NB4 (cell line): ENCODE measurements at places on chromosomes 16 and 17.

DNA sequence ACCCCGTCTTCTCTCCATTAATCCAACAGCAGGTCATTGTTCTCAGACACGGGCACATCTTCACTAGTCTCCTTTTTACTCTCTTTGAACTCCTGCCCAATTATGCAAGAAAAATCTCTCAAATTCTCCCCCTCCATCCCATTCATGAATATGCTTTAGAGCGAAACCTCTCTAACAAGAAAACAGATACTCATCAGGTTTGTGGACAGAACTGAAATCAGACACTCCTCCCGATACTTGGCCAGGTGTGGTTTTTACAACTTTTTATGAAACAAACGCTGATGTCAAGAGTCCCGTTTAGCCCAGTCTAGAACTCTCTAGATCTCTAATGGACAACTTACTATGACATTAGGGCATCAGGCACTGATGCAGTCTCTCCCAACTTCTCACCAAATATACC is 40.9 kb downstream of the PIK3R5 start:
- no peak for DNase-seq

- DNase-seq, result peak; percentile 59
These were observed 725 bp downstream of the ABCA3 start for GRCh38 chr16:2339521-2340484.

GRCh38 chr17:72774236-72774635 is 318.3 kb downstream of the SLC39A11 start:
- DNase-seq, result no peak

DNA sequence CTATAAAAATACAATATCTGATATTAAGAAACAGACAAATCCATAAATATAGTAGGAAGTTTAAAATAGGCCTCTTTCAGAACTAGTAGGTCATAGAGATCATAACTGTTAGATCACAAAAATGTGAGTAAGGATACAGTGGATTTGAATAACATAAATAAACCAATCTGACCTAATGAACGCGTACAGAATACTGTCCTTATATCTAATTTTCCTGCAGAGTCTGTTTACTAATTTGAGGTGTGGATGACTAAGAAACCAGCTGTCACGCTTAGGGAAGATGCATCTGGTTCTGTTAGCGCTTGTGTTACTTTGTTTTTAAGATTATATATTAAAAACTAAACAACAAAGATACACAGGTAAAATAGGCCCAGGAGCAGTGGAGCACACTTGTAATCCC is 14.8 kb downstream of the CPD start:
- no peak for DNase-seq

- DNase-seq, result peak; percentile 8
These were observed 32.0 kb upstream of the ABCA5 start for GRCh38 chr17:69358688-69359596.

- peak; percentile 51 for DNase-seq
These were observed 4.0 kb downstream of the WNK4 start for GRCh38 chr17:42784409-42784808.

DNA sequence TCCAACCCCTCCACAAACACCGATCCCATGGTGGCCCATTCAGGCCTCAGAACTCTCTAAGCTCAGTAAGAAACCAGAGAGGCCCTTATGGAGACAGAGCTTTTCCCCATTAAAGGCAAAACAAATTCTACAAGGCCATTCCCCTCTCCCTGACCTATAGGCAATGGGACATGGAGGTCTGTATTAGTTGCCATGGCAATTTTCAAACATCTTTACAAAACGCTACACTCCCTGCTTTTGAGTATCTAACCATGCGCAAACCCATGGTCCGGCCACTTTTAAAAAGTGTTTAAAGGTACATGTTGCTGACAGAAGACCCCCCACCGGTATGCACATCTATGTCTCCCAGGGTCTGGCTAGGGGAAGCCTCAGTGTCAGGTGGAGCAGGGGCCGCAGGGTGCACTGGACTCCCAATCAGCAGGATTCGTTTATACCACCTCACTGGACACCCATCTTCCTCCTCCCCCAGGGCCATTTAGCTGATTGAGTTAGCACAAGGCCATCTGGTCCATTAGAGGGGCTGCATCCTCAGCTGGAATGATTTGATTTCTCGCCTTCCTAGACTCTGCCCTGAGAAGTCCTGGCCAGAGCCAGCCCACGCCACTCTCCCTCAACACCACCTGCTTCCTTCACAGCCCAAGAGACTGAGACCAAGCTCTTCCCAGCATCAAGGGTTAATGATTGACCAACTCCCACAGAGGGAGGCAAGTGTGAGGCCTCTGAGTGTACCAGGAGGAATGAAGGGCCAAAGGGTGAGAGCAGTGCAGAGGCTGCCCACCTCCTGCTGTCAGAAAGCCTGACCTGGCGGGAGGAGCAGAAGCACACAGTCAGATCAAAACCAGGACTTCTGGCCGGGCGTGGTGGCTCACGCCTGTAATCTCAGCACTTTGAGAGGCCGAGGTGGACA is 10.9 kb downstream of the ACLY start:
- no peak for DNase-seq

DNA sequence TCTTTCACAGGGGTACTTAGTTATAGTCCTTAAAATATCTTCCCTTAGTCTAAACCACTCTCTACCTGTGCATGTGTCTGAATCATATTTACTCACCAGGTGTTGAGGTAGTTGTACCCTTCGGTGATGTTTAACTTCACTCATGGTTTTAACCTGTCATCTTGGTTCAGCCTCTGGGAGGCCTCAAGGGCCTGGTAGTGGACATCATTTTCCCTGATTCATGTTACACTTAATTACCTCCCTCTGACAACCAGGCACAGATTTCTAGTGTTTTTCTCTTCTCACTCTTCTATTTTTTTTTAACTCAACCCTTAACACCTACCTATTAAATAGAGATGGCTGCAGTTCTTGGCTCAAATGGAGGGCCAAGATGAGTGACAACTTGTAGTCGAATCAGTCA is 505.4 kb downstream of the TMEM114 start:
- DNase-seq, result no peak

DNA sequence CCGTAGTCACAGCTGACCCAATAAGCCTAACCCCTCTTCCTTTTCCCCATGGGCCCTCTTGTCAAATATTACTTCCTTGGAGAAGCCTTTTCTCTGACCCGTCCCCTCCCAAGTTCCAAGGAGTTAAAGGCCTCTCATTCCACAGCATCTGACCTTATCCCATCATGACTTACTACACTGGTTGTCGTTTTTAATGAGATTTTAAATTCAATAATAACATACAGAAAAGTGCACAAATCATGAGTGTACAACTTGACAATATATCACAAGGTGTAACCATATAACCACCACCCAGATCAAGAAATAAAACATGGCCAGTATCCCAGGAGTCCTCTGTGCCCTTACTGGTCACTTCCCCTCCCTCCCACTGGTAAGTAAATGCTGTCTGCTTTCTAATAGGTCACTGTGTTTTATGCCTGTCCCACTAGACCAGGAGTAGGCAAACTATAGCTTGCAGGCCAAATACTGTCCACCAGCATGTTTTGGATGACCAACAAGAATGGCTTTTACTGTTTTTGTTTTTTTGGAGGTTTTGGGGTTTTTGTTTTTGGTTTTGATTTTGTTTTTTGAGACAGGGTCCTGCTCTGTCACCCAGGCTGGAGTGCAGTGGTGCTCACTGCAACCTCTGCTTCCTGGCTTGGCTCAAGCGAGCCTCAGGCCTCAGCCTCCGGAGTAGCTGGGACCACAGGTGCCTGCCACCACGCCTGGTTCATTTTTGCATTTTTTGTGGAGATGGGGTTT is 1.2 kb upstream of the FDXR start:
- peak; percentile 57 for DNase-seq

- DNase-seq, result peak; percentile 72
These were observed 53.1 kb upstream of the TANGO6 start for GRCh38 chr16:68790130-68790761.

DNA sequence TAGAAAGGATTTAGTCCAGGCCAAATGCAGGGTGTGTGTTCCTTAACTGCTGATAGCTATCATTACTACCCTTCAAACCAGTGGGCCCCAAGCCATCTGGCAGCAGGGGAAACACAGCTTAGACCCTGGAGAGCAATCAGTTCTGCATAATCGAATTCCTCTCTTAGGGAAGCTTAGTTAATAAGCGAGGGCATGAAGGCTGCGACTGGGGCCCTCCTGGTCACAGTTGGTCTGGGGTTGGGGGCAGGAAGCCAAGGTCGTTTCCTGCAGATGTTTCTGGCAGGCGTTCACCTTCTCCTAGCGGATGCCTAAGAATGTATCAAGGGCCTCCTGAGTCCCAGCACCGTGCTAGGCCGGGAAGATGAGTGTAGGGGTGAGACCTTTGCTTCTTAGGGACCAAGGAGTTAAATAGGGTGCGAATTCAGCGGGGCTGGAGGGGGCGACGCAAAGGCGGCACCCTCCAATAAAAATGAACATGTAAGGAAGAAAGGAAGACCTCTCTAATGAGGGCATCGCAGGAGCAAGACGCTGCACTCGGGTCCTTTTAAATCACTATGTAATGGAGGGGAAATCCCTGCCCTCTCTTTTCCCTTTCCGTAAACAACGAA is 16.5 kb upstream of the EEF2K start:
- no peak for DNase-seq

DNA sequence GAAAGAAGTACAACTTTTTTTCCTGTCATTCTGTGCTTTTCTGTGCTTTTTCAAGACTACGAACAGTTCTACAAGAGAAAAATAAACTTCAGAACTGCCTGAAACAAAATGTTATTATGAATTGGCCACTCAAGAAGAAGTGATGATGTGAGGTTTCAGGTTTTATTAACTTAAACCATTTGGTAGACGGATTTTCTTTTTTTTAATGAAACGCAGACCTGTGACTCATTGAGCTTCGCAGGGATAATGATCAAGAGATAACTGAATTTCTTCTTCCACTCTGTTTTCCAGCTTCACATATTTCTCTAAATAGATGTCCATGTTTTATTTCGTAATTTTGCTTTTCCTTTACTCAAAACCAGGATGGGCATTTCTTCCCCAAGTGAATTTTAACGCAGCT is 32.7 kb downstream of the AIPL1 start:
- no peak for DNase-seq

DNA sequence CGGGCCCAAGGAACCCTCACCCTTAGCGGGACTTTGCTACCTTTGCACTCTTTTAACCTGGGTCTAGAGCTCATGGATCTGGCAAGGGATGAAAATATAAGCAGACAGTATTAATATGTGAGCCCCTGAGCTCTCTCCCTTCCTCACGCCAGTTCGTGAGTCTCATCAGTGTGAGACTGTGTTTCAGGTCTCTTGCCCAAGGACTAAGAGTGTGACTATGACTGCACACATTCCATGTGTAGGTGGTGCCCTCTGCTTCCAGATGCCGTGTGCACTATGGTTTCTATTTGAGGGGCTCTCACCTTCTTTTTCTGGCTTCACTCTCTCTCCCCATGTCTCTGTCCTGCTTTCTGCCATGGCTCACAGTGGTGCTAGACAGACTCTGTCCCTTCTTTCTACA is 40.5 kb downstream of the DHRS7B start:
- DNase-seq, result no peak

GRCh38 chr16:84065536-84066132 is 23.0 kb upstream of the SLC38A8 start:
- peak; percentile 62 for DNase-seq

GRCh38 chr16:53433930-53434376 is 318 bp upstream of the RBL2 start:
- DNase-seq, result no peak

DNA sequence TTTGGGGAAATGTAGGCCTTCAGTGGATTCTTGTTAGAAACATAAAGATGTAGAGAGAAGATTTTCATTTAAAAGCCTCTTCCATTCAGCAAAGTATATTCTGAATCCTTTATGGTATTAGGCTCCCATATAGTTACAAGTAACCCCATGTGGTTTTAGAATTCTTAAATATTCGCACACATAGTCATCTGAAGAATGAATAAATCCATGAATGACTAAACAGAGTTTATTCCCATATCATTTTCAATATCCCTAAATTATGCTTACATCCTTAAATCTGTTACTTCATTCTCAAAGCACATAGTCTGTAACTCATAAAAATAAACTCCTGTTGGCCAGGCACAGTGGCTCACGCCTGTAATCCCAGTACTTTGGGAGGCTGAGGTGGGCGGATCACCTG is 962.1 kb downstream of the KCNJ18 start:
- no peak for DNase-seq

GRCh38 chr16:56946767-56947603 is 14.8 kb upstream of the CETP start:
- DNase-seq, result no peak

DNA sequence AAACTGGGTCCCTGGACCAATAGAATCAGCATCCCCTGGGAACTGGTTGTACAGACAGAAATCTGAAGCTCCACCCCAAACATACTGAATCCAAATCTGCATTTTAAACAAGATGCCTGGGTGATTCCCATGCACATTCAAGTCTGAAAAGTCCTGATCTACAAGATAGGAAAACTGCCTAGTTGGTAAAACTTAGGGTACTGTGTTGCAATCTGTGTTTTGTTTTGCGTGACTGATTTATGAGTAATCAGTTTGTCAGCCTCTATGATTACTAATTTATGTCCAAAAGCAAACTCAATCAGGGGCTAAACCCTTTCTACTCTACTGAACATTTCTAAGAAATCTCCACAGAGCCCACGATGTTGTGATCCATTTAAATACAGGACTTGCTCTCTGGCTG is 103.8 kb downstream of the YPEL2 start:
- no peak for DNase-seq

- peak; percentile 68 for DNase-seq
These were observed 48.4 kb downstream of the CLEC16A start for GRCh38 chr16:10992797-10993196.

DNA sequence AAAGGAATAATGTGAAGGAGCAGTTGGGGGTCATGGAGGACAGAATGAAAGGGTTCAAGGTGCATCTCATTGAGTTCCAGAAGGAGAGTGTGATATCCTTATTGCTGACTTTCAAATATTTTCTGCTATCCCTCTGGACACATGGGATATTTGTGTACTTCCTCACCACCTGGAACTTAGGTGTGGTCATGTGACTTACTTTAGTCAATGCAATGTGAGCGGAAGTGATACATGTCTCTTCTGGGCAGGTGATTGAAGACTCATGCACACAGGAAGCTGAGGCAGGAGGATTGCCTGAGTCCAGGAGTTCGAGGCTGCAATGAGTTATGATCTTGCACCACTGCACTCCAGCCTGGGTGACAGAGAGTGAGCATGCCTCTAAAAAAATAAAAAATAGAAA is 36.7 kb upstream of the TANC2 start:
- no peak for DNase-seq

DNA sequence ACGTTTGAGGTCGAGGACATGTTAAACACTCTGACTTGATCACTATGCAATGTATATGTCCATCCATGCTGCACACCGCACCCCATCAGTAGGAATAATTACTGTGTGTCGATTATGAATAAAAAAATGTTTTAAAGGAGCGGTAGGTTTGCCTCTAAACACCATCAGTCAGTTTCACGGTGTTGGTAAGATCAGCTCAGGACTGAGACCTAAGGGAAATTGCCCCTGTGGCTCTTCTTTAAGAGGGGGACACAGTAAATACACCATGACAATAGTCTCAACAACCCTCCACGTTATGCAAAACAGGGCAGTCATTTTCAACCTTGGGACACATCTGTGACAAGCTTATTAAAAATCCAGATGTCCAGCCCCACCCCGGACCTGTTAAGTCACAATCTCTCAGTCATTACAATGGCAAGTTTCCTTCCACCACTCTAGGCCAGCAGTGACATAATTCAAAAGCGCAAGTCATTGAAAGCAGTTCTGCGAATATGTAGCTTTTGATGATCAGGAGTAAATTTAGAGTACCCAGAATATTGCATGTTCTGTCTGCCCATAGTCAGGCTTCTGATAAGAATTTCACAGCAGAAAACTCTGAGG is 1.2 kb downstream of the ATMIN start:
- DNase-seq, result peak; percentile 39
